ENCODE measurements at places on chromosomes 3 and 15.

DNA sequence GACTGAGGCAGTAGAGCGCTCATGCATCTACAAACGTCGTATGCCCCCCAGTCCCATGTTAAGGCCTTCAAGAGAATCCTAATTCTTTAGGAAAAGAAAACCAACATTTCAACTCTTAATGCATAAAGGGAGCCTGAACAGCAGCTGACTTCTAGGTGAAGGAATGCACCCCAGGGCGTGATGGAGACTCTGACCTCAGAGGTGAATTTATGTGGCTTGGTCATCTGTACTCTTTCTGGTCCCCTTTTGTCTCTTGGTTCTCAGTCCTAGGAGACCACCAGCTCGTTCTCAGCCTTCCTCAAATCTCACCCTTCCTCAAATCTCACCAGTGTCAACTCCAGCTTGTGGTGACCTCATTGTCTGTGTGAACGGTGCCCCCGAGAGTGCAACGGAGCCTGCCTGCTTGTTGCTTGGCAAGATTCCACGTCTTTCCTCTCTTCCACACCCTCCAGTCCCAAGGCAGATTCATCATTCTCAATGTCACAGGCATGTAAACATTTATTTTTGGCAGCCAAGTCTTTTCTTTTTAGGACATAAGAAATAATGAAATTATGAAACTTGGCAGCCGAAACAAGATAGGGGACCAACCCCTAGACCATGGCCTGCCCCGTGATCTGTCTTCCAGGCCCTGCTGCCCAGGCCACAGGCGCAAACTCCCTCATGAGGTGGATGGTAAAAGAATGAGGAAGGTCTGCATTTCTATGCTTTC is 166.2 kb downstream of the ADAMTS17 start:
- no peak for DNase-seq

GRCh38 chr15:64917211-64917610 is 5.5 kb downstream of the ANKDD1A start:
- DNase-seq: no peak

- DNase-seq: no peak
Measured at GRCh38 chr3:35254917-35255316, 384.4 kb upstream of the ARPP21 start.

DNA sequence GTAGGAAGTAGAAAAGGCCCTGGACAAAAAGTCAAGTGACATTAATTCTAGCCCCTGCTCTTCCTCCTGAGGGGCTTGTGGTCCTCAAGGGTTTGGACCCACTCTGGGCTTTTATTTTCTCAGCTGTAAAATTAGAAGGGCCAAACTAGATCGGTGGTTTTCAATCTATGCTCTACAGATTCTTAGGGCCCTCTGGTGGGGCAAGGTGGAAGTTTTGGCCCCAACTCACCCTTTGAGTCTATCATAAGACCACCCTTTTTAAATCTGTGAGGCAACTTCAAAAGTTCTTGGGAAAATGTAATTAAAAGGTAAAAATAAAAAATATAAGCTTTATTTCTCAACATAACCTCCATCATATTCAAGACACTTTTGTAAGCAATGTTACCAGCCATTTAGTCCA is 25.6 kb upstream of the CFAP161 start:
- no peak for DNase-seq

DNA sequence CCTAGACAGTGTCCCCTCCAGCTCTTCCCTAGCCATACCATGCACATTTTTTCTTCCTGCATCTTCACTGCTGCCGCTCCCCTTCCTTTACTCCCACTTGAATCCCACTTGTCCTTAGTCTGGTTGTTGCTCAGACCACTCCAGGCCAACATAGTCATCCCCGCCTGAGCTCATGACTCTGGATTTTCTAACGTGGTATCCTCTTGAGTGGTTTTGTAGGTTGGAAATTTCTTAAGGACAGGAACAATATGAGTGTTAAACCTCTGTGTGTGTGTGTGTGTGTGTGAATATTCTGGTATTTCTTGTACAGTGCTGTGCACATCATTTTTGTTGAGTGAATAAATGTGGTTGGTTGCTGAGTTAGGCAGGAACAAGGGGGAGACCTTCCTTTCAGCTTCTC is 3.1 kb downstream of the BAHD1 start:
- DNase-seq: no peak
